Amniotic stem cell (primary cell): ENCODE measurements at places on chromosomes 16 and 17.

DNA sequence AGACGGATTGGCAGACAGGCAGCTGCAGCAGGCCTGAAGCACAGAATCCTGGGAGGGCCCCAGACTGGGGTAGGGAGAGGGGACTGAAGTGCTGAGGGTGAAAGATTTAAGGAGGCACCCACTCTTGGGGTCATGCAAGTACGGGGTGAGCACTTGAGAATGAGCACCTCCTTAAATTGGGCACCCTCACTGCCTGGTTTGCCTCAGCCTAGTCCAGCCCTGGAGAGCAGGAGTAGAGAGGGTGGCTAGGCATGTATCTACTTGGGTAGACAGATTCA is 154.1 kb upstream of the CDC42EP4 start:
- no peak for DNase-seq

DNA sequence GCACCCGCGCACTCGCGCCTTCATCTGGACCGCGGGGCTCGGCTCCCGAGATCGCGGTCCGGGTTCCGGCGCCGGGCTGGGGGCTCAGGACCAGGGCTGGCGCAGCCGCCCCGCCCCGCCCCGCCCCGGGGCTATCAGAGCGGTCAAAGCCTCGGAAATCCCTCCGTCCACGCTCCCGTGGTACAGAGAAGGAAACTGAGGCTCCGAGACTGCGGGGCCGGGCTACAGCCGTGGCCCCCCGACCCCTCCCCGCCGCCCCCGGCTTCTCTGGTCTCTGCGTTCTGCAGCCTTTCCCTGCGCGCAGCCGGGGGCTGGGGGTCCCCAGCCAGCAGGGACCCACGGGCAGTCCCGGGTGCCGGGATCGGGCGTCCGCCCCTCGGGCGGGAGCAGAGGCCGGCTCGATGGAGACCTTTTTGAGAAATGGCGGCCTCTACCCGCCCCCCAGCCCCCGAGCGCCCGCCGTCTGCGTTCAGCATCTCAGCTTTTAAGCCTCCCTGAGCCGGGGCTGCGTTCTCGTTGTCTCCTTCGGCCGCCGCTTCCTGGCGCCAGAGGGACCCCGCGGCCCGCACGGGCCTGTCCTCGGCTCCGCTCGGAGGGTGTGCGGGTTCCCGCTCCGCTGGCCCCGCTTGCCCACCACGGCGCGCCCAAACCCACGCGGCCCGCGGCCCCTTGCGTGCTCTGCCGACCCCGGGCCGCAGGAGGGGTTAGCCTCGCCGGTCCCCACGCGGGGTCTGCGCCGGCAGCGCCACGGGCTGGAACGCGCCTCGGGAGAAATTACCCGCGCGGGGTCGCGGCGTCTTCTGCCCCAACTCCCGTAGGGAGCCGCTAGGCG is 1.5 kb upstream of the NPTX1 start:
- peak; percentile 35 for DNase-seq

DNA sequence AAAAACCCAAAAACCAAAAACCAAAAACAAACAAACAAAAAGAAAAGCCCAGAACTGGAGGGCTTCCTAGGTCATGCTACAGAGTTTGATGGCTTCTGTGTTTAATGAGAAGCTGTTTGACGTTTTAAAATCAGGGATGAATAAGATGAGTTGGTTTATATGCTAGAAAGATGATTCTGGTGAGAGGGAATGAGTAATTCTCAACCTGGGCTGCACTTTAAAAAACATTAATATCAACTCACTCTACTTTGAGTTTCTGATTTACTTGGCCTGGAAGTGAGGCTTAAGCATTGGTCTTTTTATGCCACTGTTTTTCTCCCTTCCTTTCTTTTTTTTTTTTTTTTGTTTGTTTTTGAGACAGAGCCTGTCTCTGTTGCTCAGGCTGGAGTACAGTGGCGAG is 5.1 kb downstream of the RGS9 start:
- no peak for DNase-seq

- no peak for DNase-seq
Observed at GRCh38 chr16:49250689-49251088, 30.9 kb downstream of the CBLN1 start.

DNA sequence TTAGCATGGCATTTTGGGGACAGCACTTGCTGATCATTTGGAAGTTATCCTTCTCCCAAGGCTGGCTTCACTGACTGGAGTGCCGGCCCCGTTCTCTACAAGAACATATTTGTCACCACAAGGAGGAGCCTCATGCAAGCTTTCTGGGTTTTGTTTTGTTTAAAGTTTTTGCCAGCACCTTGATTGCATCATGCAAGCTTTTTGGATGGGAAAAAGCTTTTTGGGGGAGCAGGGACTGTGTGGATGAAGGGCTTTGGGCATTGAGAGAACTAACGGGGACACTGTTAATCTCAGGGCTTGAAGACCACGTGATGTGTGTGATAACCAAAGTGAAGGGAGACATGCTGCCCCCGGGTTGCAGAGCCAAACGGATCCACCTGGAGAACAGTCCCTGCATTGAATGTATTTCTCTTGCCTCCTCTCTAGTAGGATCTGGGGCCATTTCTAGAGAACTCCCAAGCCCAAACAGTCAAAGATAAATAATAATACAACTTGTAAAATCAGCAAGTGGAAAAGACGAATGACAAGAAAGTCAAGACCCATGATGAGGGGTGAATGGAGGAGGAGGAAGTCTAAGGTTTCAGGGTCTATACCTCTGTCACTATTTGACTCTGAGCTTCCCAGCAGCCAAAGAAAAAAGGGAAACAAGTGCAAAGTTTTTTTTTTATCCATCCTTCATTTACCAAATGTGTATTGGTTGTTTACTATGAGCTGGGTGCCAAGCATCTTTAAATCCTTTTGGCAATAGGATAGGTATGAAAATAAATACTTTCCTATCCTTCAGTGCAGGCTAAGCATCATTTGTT is 17.2 kb downstream of the TMEM114 start:
- DNase-seq: no peak

GRCh38 chr16:64311241-64311640 is 810.6 kb downstream of the CDH11 start:
- no peak for DNase-seq

DNA sequence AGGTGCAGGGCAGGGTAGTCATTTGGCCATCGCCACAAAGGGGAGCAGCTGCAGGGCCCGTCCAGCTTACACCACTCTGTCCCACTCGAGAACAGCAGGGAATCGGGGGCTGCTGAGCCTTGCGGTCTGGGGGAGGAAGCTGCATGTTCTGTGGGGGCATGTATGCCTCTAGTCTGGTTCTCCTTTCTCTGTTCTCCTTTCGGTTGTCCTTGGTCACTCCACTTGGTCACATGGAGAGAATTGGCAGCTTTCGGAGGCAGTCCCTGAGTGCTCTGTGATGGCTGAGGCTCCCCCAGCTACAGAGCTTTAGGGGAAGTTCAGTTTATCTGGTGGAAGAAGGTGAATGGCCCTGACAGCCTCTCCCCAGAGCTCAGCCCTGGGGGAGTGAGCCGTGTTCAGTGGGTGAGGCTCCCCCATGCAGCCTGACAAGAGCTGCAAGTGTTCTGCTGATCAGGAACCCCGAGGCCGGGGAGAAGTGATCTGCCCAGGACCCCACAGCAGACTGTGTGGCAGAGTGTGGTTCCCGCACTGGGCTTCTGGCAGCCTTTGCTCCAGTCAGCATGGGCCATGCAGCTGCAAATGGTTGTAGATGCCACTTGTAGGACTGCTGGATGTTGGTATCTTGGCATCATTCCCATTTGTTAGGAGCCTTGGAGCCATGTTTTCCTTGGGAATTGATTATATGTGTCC is 22.3 kb upstream of the SMPD3 start:
- DNase-seq: no peak

- no peak for DNase-seq
Observed at GRCh38 chr17:49548506-49549310, 27.0 kb upstream of the NXPH3 start.

GRCh38 chr17:40347319-40348135 is 17.0 kb downstream of the GJD3 start:
- no peak for DNase-seq

DNA sequence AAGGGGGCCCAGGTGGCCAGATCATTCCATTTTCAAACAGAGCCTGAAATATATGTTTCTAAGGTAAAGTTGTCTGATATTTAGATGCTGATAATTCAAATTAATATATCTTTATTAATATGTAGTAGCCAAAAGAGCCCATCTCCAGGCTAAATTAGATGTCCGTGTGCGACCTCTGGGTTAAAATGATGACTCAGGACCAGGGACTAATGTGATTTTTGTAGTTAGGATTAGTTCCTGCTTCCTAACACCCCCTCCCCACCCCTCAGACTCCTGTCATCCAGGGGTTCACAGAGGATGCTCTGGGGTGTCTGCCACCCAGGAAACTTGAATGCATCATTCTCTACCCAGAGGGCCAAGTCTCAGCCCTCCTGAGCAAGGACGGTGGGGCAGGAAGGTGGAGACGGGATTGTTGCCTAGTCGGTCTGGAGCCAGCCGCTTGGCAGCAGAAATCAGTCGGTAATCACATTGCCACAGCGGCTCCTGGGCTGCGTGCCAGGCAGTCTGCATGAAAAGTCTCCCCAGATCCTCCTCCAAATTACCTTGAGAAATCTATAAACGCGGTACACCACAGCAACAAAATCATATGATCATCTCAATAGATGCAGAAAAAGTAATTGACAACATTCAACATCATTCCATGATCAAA is 29.8 kb downstream of the CNGB1 start:
- no peak for DNase-seq

GRCh38 chr17:18247613-18248001 is 10.9 kb downstream of the FLII start:
- no peak for DNase-seq

- DNase-seq: no peak
Observed at GRCh38 chr16:61770301-61770700, 265.9 kb downstream of the CDH8 start.

GRCh38 chr16:57541754-57542435 is 548 bp upstream of the ADGRG5 start:
- no peak for DNase-seq

DNA sequence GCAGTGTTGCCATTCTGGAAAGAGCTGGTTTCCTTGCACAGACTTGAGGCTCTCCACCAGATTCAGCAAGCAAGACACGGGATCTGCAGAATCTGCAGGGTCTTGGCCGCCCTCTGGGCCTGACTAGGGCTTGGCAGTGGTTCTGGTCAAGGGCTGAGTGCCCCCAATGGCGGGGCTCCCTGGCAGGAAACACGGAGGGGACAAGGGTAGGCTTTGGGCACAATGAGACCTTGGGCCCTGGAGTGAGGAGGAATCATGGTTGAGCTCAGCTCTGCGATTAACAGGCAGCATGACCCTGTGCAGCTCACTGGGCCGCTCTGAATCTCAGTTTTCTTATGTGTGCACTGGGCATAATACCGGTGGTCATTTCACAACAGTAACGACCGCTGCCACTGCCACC is 249.9 kb downstream of the GSG1L start:
- DNase-seq: no peak

- no peak for DNase-seq
Observed at GRCh38 chr16:22165508-22166285, 3.4 kb downstream of the SDR42E2 start.

- DNase-seq: no peak
Observed at GRCh38 chr17:4460661-4461060, 26.9 kb downstream of the SPNS3 start.

DNA sequence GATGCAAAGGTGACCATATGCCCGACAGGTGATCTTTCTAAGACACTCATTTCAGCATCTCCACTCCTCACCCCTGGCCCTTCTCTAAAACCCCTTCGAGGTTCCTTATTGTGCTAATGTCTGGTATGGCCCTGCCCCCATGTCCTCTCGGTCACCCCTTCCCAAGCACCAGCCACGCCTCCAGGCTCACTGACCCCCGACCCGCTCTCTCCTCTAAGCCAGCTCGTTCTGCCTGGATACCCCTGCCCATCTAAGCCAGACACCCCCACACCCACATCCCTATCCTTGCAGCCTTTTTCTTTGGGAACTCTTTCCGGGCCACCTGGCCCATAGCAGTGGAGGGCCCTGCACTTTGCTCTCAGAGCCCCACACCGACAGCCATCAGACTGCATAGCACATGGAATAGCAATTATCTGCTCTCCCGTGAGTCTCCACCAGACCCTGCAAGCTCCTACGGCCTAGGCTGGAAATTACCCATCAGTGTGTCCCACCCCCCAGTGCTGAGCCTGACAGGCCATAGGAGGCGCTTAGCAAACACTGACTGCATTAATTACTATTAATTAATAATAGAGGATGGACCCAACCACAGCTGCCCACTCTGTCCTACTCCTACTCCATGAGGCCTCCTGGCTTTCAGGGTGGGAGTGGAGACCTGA is 176.7 kb downstream of the TMEM132E start:
- no peak for DNase-seq
